ENCODE measurements at places on chromosomes 16 and 17.

DNA sequence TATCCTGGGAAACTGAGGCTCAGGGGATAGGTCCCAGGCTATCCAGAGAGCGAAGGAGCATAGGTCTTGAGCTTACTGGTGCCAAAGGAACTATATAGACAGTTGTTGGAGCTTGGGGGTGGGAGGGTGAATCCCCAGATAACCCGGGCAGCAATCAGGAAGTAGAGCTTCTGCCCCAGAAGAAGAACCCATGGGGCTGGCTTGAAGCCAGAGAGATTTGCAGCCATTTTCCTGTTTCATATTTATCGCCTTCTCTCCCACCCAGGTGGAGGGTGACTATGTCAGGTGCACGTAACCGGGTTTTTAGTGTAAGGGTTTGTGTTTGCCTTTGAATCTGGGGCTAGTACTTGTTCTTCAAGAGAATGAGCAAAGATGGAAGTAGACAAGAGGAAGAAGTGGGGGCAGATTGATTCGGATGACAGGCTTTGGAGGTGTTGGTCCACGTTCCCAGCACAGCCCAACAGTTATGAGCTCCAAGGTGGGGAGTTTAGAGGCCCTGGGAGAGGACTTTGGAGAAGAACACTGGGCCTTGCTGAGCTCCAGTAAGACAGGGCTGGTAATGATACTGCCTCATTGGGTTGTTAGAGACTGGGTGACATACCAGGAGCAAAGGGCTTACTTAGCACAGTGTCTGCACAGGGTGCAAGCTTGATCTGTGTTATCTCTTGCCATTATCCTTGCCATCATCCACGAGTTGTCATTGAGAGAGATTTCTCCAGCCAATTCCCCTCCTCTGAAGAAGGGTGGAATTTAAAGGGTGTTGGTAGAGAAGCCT, 145.6 kb downstream of the CCDC182 start:
- peak; percentile 72 for DNase-seq

GRCh38 chr16:89917773-89918452, 749 bp upstream of the MC1R start:
- DNase-seq, result peak; percentile 77

- DNase-seq, result no peak
These were observed 2.2 kb upstream of the FZD2 start for GRCh38 chr17:44555099-44555498.

GRCh38 chr17:32976131-32976530, 15.5 kb upstream of the SPACA3 start:
- DNase-seq, result no peak

- DNase-seq, result peak; percentile 41
These were observed 58.2 kb upstream of the HAPSTR1 start for GRCh38 chr16:9033125-9033830.

GRCh38 chr17:75008373-75008772, 4.1 kb upstream of the MRPL58 start:
- DNase-seq, result no peak

DNA sequence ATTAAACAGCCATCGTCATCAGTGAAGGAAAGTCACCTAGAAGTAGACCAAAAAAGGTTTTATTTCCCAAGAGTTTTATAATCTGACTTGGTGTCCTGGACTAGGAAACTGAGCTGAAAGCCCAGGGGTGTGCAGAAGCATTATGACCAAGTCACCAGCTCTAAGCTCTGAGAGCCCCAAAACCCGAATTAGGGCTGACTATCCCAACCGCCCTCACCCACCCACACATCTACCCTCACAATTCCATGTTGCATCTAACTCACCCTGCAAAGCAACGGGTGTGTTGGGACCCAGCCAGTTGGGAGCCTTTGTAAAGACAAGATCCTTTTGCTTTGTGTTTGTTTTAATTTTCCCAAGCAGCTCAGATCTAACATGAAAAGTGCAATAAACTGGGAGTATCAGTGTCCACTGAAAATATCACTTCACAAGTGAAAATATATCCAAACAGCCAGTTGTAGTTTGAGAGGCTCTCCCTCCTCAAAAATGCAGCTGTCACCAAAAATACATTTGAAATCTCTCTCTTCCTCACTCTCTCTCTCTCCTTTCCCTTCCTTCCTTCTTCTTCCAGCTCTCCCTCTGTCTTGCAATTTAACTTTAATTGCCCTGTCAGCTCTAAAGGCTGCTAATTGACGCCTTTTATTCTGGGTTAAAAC, 16.2 kb upstream of the NOG start:
- DNase-seq, result no peak

DNA sequence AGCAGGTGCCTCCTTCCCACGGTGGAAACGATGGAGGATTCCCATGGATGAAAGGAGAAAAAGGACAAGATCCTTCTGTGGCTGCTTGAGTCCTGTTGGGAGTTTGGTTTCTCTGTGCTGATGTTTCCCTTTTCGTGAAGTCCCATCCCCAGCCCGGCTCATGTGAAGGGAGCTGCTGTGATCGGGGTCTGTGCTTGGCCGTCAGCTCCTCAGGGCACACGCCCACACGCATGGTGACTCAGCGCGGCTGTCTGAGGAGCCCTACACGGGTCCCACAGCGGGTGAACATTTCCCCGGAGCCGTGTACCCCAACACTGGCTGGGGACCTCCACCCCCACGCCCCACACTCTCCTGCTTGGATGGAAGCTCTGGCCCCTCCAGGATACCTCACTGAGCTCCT, 44.5 kb upstream of the SSTR5 start:
- no peak for DNase-seq

Measured in B cell (primary cell).